Thymus (tissue), 14 donors: ENCODE measurements at places on chromosomes 6 and 20.

- no peak for DNase-seq
Measured at GRCh38 chr6:152130441-152130840, 323.0 kb downstream of the ESR1 start.

DNA sequence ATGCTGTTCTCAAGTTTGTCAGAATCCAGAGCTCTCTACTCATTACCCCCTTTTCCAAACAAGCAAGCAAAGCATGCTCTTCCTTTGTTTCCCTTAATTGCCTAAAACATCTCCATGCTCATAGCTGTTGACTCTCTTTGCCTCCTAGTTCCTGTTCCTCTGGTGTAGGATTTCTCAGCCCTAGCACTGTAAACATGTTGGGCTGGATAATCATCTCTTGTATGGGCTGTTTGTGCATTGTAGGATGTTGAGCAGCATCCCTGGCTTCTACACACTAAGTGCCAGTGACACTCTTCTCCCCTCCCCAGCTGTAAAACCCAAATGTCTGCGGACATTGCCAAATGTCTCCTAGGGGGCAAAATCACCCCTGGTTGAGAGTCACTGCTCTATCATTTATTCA lies 14.0 kb downstream of the PPARD start:
- no peak for DNase-seq

DNA sequence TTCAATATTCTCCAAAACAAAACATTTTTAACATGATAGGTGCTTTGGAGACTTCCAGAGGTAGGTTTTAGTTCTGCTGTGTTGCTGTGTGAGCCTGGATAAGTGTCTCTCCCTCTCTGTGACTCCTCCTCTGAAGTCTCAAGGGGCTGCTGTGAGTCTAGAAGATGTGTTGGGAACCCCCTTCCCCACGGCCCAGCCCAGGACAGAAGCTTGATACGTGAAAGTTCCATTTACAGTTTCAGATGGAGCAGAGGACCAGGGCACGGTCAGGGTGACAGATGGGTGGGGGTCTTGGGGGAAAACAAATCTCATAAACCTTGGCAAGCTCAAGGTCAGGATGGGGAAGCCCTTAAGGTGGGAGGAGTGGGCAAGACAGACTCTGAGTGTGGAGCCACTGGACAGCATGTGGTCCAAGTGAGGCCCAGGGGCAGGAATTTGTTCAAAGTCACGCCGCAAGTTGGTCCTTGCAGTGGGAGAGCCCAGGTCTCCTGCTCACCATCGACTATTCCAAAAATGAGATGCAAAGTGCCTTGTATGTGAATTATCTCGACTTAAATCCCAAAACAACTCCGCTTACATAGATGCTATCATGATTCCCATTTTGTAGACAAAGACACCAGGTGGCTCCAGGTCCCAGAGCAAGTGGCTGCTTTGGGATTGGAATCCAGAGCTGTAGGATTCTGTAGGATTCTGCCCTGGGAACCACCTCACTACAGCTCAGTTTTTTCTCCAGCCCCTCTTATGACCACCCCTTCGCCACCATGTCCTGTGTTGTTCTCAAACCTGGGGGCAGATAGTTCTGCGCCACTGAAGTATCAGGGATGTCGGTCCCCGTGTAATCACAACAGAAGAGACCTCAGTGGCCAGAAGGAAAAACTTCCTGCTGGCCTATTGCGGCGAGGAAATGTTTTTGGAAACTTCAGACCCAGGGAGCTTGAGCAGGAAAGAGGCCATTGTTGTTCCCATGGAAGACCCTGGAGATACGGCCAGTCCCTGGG lies 1.9 kb downstream of the TGM2 start:
- DNase-seq, result no peak

DNA sequence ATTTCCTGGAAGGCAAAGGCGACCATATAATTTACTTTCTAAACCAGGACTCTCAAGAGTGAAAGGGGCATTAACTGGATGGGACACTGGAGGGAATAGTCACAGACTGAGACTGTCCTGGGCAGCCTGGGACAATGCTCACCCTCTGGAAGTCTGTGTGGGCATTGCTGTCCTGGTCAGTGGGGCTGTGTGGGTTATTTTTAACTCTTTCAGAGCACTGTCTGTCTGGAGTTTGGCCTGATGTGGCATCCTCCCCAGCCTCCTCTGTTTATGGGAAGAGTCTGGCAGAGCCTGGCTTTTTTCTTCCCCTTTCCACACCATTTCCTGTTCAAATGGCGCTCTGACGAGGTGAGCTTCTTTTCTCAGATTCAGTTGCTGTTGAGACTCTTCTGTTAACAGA lies 11.7 kb downstream of the DAAM2 start:
- DNase-seq, result no peak

- DNase-seq, result no peak
Measured at GRCh38 chr20:7463290-7463689, 477.0 kb downstream of the HAO1 start.
